ENCODE measurements at places on chromosomes 3 and 15.
A peak's percentile ranks its signal among the peaks of the same experiment; 100 is the strongest.

DNA sequence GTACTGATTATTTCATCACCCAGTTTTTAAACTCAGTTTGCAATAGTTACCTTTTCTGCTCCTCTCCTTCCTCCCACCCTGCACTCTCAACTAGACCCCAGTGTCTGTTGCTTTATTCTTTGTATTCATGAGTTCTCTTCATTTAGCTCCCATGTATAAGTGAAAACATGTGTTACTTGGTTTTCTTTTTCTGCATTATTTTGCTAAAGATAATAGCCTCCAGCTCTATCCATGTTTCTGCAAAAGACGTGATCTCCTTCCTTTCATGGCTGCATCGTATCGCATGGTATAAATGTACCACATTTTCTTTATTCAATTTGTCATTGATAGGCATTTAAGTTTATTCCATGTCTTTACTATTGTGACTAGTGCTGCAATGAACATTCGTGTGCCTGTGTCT is 79.0 kb downstream of the NAALADL2 start:
- no peak for DNase-seq

GRCh38 chr15:66095871-66096687 is 157.5 kb downstream of the MEGF11 start:
- no peak for DNase-seq

- no peak for DNase-seq
Measured at GRCh38 chr3:15345608-15346137, 13.3 kb upstream of the SH3BP5 start.

- no peak for DNase-seq
Measured at GRCh38 chr15:32717426-32718226, at the start of gene GREM1. Gene GREM1 (plus strand): TSS chr15:32718004. CDS start chr15:32730691, 12,687 bp downstream.

- DNase-seq = no peak
Measured at GRCh38 chr15:78390826-78391225, 47.2 kb upstream of the IREB2 start.

DNA sequence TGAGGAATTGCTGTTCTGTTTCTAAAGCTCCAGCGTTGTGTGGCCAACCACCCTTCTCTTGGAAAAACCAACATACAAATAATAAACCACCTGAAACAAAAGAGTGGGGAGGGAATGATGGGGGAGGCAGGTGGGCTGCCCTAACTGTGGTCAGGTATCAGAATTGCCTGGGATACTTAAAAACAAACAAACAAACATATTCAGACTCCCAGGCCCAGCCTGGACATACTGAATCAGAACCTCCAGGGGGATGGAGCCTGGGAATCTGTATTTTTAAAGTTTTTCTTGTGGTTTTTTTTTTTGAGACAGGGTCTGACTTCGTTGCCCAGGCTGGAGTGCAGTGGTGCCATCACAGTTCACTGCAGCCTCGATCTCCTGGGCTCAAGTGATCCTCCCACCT is 4.4 kb downstream of the SLC6A6 start:
- DNase-seq = no peak

DNA sequence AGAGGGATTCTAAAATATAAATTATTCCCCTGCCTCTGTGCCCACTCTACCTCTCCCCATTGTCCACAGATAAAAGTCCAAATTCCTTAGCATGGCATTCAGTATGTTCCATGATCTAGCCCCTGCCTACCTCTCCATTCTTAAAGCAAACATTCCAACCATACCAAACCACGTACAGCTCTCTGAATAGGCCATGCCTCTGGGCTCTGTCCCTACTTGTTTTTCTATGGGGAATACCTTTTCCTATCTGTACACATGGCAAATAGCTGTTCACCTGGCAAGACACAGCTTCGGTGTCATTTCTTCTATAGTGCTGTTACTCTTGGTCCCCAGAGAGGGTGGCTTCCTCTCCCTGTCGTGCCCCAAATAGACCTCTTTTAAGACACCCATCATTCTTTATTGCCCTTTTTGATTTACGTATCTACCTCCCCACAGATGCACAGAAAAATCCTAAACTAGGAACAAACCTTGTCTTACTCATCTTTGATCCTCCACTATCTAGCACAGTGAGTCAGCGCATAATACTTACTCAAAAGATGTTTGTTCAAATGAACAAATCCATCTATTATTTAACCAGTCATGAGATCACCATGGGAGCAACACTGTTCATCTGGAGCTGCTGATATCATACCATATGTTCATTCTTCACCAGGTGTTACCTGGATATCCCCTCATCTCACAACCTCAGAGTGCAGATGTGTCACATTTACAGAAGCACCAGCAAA is 329.8 kb downstream of the THSD4 start:
- DNase-seq = no peak

- no peak for DNase-seq
Measured at GRCh38 chr3:147413686-147414389, 4.7 kb downstream of the ZIC1 start.

GRCh38 chr15:28876131-28876844 is 9.5 kb upstream of the APBA2 start:
- no peak for DNase-seq

DNA sequence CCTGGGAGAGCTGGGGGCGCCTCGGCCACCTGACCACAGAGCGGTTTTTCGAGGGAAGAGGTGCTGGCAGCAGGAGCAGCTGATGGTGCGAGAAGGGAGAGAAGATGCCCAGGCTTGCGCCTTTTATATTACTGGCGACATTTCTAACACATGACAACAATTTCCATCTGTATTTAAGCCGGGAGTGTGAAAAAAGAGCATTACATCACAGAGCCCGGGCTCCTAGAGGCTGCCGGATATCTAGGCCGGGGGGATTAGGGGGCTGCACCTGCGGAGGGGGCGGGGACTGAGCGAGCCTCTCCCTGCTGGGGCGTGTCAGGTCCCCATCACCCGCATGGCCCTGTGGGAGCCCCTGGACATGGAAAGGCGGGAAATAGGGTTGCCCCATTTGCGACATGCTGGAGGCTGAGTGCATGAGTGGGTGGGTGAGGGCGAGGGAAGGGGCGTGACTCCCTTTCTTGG is 440.7 kb downstream of the MAGI1 start:
- no peak for DNase-seq

GRCh38 chr15:89826671-89827655 is 12.3 kb upstream of the ANPEP start:
- no peak for DNase-seq

DNA sequence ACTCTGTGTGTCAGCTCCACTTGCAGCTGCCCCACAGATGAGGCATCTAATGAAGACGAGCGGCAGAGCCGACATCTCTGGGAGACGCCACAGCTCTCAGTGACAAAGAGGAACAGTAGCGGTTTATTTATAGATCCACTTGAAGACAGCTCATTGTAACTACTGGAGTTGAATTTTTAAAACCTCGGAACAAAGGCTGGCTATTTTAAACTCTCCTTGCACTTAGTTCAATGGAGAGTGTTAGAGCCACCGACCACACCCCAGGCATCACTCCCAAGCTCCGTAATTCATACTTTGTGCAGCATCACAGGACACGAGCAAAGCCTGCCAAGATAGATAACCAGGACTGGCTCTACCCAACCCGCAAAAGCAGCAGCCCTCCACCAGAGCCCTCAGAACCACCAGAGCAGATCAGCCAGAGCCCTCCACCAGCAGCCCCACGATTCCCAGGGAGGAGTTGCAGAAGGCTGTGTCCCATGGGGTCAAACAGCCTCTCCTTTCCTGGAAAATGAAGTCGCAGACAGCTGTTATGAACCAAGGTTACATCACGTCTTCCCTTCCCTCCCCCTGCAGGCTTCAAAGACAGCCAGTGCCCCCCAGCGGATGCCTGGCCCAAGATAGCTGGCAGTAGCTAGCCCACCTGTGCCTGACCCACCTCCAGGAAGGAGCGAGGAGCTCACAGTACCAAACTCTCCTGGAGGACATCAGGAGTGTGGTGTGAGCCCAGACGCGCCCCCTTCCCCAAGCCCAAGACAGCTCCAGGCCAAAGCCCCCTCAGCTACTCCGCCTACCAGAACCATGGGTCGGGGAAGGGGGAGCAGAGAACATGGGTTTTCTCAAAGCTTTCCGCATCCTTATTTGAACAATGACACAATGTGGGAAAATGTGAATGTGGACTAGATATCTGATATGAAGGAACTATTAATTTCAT is 45.7 kb downstream of the POC1A start:
- DNase-seq = no peak

GRCh38 chr15:60328852-60329443 is 68.8 kb downstream of the ANXA2 start:
- DNase-seq = peak; percentile 28

DNA sequence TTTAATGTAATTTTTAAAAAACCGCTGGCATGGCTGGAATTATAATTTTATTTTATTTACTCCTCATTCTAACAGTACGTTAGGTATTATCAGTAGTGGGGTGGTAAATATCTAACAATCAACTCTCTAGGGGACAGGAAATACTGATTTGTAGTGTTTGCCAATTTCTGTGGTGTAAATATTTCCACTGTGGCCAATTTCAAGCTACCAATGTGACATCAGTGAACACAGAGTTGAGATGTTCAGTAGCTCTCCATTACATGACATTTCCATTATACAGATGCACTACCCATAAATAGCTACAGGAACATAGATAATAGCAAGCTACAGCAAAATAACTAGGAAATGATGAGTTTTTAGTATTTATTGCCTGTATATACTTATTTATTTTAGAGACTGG is 10.0 kb upstream of the ARL8B start:
- no peak for DNase-seq

DNA sequence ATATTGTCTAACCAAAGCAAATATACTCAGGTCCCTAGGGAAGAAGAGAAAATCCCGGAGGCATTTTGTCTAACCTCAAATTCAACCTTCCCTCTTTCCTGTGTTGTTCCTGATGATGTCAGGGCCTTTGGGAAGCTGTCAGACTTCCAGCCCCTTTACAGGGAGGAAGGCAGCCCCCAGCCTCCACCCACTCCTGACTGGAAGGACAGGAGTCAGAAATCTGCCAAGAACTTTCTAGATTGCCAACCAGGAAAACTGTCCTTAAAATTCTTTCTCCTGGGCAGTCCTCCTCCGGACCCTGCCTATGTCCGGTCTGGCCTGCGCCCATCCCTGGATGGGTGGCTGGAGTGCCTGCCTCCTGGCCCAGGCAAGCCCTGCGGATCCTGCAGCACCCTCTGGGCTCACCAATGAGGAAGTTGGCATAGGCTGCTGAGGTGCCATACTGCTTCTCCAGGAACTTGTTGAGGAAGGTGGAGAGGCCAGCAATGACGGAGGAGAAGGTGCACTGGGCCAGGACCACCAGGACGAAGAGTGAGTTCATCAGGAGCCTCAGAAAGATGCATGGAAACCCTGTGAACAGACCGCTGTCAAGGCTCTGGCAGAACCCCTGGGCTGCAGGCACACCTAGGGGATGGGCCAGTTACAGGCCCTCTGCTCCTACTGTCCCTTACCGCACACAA is 52.6 kb upstream of the RAB6B start:
- DNase-seq = no peak

GRCh38 chr3:158769952-158770740 is 31.7 kb upstream of the MFSD1 start:
- no peak for DNase-seq

- no peak for DNase-seq
Measured at GRCh38 chr3:16399473-16399872, 114.0 kb downstream of the RFTN1 start.

DNA sequence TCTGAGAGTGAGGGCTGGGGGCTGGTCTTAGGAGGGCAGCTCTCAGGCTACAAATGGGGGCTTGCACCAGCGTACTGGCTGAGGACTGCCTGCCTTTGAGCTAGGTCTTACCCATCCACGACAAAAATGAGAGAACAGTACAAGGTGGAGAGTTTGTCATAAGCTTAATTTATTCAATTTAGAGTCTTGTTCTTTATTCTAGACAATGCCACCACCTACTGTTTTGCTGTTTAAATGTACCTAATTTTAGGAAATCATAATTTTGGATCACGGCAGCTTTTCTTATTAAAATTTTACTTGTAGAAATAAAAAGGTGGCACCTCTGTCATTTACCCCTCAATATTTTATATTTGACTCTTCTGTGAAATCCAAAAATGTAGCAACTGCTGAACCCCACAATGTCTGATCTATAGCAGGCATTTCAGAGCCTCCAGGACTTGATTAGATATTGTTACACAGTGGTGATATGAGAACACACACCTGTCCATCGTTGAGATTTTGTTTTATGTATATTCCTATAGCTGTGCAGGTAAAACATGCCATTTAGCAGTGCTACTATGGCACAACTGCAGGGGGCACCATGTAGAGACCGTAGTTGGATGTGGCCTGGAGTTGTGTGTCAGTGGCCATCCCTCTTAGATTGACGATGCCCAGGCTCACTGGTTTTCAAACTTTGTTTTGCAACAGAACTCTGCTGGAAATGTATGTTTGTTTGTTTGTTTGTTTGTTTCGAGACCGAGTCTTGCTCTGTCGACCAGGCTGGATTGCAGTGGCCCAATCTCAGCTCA is 88.6 kb downstream of the SLCO3A1 start:
- DNase-seq = no peak

DNA sequence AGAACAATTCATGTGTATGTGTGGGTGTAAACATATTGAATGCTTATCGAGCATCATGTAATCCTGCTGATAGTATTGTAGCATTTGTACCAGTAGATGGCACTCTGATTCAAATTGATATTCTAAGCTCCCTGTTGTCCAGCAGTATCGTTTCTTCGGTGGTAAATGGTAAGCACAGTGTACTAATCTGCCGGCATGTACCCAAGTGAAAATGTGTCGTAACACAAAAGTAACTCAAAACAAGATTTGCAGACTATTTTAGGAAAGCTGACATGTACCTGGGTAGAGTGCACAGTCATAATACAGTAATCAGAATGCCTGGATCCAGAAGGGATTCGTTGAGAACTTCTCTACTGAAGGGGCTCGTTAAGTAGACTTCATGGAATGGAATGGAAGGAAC is 31.7 kb upstream of the MNS1 start:
- no peak for DNase-seq

- DNase-seq = no peak
Measured at GRCh38 chr3:64593350-64593749, 94.5 kb downstream of the ADAMTS9 start.

- peak; percentile 81 for DNase-seq
Measured at GRCh38 chr3:105367406-105368213, 901 bp downstream of the ALCAM start.

DNA sequence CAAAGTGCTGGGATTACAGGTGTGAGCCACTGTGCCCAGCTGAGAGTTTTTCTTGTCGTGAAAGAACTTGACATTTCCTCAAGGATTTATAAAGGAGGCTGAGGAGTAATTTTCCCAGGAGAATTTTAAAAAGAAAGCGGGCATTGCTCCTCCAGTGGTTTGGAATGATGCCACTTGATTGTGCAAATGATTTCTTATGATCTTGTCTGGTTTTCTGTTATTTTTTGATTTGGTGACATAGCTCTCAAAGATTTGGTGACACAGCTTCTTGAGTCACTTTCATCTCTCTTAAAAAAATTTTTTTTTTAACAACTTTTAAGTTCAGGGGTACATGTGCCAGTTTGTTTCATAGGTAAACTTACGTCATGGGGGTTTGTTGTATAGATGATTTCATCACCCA is 24.6 kb upstream of the NFKBIZ start:
- no peak for DNase-seq

- DNase-seq = no peak
Measured at GRCh38 chr3:16993227-16993626, 108.5 kb downstream of the PLCL2 start.

GRCh38 chr3:37189109-37189508 is 14.7 kb upstream of the LRRFIP2 start:
- no peak for DNase-seq

Data from stimulated activated CD4-positive, alpha-beta T cell treated with anti-CD3 and anti-CD28 coated beads, Interleukin-4, amount 100 ng/mL, for 24 hours (primary cell).